ENCODE measurements at places on chromosomes 11 and 22. TPM values are rescaled to one million over a fixed set of nuclear protein-coding genes. Genes with fewer than 3 reads are reported as not detected.

Gene SPTBN2
- 20.0 TPM for total RNA-seq

Gene OR4D5
- not detected for total RNA-seq

Gene TSPAN4
- 182 TPM for total RNA-seq

- DNase-seq: no peak
These were observed 15.2 kb downstream of the MB start for GRCh38 chr22:35601743-35602615.

DNA sequence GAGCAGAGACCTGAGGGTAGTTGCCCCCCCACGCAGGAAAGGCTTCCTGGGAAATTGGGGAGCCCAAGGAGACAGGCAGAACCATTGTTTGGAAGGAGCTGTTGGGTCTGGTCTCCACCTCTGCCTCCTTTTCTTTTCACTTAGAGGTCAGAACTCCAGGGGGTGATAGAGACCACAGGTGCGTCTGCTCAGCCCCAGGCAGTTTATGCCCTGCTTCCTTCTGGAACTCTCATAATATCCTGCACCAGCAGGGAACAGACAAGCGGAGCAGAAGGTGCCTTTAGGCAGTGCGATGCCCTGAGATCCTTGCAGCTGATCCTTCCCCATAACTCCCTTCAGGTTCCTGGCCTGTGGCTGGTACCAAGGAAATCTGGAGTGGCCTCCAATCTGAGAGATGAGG is 120.2 kb downstream of the NECTIN1 start:
- DNase-seq: no peak
